CD4-positive, CD25-positive, alpha-beta regulatory T cell (primary cell): ENCODE measurements at places on chromosomes 13 and 19. TPM values are rescaled to one million over a fixed set of nuclear protein-coding genes. Genes with fewer than 3 reads are reported as not detected.

The CEACAM8 gene
- not detected for total RNA-seq

The S1PR5 gene
- total RNA-seq = not detected

The CBARP gene
- 0.12 TPM for total RNA-seq

The CHAF1A gene
- 28.9 TPM for total RNA-seq

The THSD1 gene
- total RNA-seq = 0.79 TPM

The PCP2 gene
- 2.4 TPM for total RNA-seq

DNA sequence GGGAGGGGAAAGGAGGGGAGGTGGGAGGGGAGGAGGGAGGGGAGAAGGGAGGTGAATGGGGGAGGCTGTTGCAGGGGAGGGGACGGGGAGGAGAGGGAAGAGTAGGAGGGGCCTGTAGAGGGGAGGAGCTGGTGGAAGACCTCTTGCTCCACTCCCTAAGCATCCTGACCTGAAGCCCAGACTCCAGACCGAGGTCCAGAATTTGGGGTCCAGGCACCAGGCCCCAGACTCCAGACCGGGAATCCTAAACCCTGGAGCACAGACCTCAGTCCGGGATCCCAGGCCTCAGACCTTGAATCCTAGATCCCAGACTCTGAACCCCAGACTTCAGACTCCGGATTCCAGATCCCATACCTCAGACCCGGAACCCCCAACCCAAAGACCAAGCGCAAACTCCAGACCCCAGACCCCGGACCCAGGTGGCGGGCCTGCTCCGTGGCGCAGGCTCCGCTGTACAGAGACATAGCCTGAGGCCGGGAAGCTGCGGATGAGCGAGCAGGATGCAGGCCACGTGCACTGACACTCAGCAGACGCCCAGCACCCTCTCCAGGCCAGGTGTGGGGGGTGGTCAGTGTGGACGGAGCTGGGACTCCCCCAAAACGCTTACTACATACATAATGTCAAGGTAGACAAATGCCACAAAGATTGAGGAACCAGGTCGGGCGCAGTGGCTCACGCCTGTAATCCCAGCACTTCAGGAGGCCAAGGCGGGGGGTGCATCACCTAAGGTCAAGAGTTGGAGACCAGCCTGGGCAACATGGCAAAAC, 710 bp upstream of the BTBD2 start:
- H3K27ac ChIP-seq = peak overlapping the region; percentile 33
- H3K27me3 ChIP-seq = no peaks in the 10 kb centered on the region
- H3K4me1 ChIP-seq = peaks cover 30% of the 10 kb centered on the region

- H3K36me3 ChIP-seq = peaks cover 21% of the 10 kb centered on the region
- H3K4me1 ChIP-seq = peaks cover 24% of the 10 kb centered on the region
- H3K27me3 ChIP-seq = no peaks in the 10 kb centered on the region
- peak overlapping the region; percentile 1 for H3K27ac ChIP-seq
Measured at GRCh38 chr19:3968556-3969434, 2.1 kb downstream of the DAPK3 start.

- peaks cover 64% of the 10 kb centered on the region for H3K4me1 ChIP-seq
- H3K36me3 ChIP-seq = no peaks in the 10 kb centered on the region
- peak; percentile 90 for DNase-seq
Measured at GRCh38 chr13:42396501-42396900, 124.5 kb downstream of the AKAP11 start.

DNA sequence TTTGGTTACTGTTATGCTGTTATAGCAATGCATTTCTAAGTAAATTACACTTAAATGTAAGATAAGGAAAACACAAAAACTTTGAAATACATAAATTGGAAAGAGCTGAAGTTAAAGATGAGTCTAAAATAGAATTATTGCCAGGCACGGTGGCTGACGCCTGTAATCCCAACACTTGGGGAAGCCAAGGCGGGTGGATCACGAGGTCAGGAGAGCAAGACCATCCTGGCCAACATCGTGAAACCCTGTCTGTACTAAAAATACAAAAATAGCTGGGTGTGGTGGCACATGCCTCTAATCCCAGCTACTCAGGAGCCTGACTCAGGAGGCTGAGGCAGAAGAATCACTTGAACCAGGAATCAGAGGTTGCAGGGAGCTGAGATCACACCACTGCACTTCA, 905.4 kb upstream of the GPC6 start:
- H3K36me3 ChIP-seq = no peaks in the 10 kb centered on the region
- no peaks in the 10 kb centered on the region for H3K4me1 ChIP-seq
- no peak for DNase-seq
- no peaks in the 10 kb centered on the region for H3K27me3 ChIP-seq

GRCh38 chr19:47221080-47221841, 9.7 kb downstream of the BBC3 start:
- H3K36me3 ChIP-seq = peaks cover 6% of the 10 kb centered on the region
- H3K4me3 ChIP-seq = no peak overlapping the region
- H3K27ac ChIP-seq = no peak overlapping the region
- no peaks in the 10 kb centered on the region for H3K27me3 ChIP-seq
- peaks cover 5% of the 10 kb centered on the region for H3K4me1 ChIP-seq
- no peak for DNase-seq
